ENCODE measurements at places on chromosomes 4 and X.

DNA sequence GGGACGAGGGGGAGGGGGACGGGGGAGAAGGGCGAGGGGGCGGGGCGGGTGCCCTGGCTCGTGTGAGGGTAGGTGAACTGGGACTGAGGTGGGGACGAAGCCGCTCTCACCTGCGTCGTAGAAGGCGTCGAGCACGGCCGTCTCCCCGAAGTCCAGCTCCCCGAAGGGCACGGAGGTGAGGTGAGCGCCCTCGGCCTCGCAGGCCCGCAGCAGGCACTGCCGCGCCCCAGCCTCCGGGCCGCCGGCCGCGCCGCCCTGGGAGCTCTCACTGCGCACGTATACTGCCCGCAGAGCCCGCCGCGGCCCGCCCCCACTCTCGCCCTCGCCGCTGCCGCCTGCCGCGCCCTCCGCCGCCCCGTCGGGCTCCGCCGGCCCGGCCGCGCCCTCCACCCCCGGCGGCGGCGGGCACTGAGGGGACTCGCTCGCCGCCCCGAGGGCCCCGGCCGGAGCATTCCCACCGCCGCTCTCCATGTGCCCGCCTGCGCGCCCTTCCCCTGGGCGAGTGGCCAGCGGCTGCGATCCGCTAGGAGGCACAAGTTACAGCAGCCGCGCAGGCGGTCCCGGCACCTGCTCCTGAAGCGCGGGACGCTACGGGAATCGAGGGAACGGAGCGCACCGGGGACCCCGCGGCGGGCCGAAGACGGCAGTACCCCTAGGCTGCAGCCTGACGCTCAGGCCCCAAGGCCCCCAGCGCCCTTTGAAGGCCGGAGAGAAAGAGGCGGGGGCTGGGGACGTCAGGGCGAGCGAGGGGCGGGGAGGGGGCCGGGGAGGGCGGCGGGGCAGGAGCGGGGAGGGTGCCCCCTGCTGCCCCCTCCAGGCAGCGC lies at the start of gene MAP3K15:
TSS of gene MAP3K15 (minus strand) at position 718 of the 824 bp plus-strand sequence. CDS start at position 471, 247 bp downstream.
- no peak for DNase-seq

DNA sequence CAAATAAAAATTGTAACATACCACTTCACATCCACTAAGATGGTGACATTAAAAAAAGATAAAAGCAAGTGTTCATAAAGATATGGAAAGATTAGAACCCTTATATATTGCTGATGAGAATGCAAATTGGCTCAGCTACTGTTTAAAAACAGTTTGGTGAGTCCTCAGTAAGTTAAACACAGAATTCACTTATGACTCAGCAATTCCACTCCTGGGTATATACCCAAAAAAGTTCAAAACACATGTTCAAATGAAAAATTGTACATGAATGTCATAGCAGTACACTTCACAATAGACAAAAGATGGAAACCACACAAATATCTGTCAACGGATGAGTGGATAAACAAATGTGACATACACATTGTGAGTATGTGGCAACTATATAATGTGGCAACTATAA lies 39.0 kb downstream of the GABRA3 start:
- no peak for DNase-seq

- DNase-seq = no peak
Measured at GRCh38 chr4:15254236-15254880, 173.5 kb upstream of the C1QTNF7 start.

- DNase-seq = no peak
Measured at GRCh38 chr4:42627885-42628646, 28.8 kb downstream of the ATP8A1 start.

GRCh38 chrX:131262738-131263679 lies 26.1 kb downstream of the IGSF1 start:
- no peak for DNase-seq

GRCh38 chrX:122567911-122568310 lies 616.2 kb upstream of the GRIA3 start:
- DNase-seq = no peak

- DNase-seq = no peak
Measured at GRCh38 chr4:93671093-93671492, 157.5 kb upstream of the ATOH1 start.

GRCh38 chrX:9804444-9804843 lies 18.2 kb downstream of the SHROOM2 start:
- no peak for DNase-seq

DNA sequence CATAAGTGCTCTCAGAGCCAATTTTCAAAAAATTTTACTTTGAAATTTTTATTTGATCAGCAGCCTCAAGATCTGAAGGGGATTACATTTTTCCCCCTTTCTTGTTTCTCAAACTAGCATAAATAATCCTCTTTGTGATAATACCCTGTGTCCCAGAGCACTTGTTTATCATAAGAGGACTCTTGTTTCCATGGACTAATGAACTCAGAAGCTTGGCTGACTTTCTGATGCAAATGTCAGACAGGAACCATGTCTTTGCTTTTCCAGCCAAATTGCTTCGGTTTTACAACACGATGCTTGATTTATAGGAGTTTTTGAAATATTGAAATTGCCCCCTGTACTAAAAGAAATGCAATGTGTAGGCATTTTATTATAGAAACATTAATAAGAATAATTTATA lies 859.3 kb upstream of the LCORL start:
- no peak for DNase-seq

- no peak for DNase-seq
Measured at GRCh38 chr4:71711985-71712348, 71.9 kb downstream of the GC start.

DNA sequence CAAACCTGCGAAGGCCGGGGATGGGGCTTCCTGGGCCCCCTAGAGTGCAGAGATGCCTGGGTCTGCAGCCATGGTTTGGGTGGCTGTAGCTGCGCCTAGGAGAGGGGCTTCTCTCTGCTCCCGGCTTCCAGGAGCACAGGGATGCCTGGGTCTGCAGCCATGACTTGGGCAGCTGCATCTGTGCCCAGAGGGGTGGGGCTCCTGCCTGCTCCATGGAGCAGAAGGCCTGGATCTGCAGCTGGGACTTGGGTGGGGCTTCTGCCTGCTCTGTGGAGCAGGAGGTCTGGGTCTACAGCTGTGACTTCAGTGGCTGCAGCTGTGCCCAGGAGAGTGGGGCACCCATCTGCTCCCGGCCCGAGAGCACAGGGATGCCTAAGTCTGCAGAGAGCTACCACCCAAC lies 20.8 kb downstream of the SPON2 start:
- no peak for DNase-seq

GRCh38 chr4:3197366-3198105 lies 51.4 kb upstream of the MSANTD1 start:
- DNase-seq = no peak

GRCh38 chrX:137999071-137999470 lies 433.1 kb downstream of the ZIC3 start:
- DNase-seq = no peak

DNA sequence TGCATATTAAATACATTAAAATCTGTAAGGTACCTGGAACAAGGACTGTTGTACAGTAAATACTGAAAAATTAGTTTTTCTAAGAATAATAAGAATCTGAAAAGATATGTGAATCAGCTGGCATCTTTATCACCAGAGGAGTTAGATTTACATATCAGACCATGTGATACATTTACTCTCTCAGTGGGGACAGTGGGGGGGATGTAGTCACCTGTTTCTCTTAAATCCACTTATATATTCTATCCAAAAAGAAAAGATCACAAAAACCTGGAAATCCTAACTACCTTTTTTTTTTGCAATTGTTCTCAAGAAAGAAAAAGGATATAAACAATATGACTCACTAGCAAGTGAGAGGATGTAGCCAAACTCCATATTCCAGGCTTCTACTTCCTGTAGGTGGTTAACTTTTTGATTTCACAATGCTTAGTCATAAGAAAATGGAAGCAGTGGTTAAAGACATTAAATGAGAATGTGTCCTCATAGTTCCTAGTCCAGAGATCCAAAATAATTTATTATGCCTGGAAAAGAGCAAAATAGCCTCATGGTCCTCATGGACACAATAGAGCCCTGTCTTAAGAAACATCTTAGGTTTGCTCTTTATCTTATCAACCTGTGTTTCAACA lies 22.5 kb upstream of the MYOZ2 start:
- no peak for DNase-seq

- no peak for DNase-seq
Measured at GRCh38 chr4:176945334-176945733, 152.6 kb upstream of the VEGFC start.

DNA sequence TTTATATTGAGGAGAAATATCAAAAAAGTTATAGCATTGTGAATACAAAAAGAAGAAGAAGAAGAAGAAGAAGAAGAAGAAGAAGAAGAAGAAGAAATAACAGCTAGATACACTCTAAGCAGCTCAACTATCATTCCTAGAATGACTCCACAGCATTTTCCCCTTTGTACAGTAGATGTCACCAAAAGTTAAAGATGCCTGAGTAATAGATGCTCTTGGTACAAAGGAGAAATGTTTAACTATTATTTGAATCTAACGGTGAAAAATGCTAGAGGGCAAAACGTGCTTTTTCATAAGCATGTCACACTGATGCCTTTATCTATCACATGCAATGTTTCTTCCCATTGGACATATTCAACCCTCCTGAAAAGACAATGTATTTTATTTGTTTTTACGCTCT lies 178.4 kb upstream of the GPRIN3 start:
- no peak for DNase-seq

GRCh38 chrX:129641469-129641868 lies 13.3 kb downstream of the APLN start:
- DNase-seq = no peak

- peak; percentile 78 for DNase-seq
Measured at GRCh38 chr4:91064157-91064853, 937.1 kb downstream of the CCSER1 start.

DNA sequence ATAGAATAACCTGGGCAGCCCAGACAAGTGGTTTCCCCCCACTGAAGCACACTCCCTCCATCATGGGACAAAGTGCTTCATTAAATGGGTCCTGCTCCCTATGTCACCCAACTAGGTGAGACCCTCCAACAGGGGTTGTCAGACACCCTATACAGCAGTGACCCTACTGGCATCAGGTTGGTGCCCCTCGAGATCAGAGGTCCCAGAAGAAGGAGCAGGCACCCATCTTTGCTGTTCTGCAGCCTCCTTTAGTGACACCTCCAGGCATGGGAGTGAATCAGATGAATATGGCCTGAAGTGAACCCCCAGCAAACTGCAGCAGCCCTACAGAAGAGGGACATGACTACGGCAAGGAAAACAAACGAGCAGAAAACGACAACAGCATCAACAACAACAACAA lies 11.1 kb downstream of the NELFA start:
- no peak for DNase-seq

GRCh38 chr4:32830160-32830559 lies 2110.0 kb downstream of the PCDH7 start:
- DNase-seq = no peak

- DNase-seq = no peak
Measured at GRCh38 chr4:87567191-87567590, 38.0 kb upstream of the SPARCL1 start.

DNA sequence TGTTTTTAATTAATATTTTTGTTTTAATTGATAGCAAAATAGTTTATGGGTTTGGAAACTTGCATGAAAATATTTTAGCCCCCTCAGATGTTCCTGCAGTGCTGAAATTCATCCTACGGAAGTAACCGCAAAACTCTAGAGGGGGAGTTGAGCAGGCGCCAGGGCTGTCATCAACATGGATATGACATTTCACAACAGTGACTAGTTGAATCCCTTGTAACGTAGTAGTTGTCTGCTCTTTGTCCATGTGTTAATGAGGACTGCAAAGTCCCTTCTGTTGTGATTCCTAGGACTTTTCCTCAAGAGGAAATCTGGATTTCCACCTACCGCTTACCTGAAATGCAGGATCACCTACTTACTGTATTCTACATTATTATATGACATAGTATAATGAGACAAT lies 40.4 kb downstream of the MAP7D3 start:
- DNase-seq = no peak
